ENCODE measurements at places on chromosomes 6 and 20.

DNA sequence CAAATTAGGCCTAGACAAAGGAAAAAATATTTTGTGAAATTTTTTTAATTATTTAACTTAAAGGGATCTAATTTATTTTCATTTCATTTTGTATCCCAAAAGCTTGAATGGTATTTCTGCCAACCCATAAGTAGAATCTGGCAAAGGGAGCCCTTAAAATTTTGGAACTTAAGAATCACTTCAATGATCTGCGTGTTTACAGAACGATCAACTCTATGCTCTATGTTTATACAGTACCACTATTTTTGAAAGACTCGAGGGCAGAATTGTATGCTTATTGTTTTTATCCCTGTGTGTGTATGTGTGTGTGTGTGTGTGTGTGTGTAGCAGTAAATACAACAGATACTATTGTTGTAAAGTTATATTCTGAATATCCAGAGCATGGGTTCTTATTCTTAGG is 39.2 kb downstream of the METTL24 start:
- DNase-seq: no peak

DNA sequence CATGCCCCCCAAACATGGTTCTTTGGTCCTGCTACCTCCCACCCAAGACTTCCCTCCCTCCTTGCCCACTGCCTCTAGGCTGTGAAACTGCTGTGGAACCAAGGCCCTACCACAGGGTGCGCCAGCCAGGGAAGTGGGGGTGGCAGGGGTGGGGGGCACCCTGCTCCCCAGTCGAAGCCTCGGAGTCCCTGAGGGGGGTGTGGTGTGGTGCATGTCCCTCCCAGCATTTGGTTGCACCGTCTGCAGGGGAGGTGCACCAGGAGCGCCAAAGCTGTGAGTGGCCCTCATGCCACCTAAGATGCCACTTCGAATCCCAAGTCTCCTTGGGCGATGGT is 1.8 kb downstream of the RGS19 start:
- no peak for DNase-seq

- peak; percentile 79 for DNase-seq
Observed at GRCh38 chr20:33693741-33694638, 7.8 kb upstream of the E2F1 start.

DNA sequence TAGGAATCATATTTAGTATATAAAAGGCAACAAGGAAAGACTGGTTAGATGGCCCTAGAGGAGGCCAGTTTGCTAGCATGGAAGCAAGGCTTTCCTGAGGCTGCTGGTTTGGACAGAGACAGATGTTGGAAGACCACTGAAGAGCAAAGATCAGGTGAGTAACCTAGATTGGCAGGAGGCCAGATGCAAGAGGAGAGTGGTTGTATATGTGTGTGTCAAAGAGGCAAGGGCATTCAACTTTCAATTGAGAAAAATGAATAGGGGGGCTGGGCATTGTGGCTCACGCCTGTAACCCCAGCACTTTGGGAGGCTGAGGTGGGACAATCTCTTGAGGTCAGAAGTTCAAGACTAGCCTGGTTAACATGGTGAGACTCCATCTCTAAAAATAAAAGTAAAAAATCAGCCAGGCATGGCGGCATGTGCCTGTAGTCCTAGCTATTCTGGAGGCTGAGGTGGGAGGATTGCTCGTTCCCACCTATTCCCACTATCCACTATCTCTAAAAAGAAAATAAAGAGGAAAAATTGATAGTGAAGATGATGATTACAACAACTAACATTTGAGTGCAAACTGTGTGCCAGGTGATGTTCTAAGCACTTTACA is 79.8 kb downstream of the PRDM1 start:
- no peak for DNase-seq

- no peak for DNase-seq
Observed at GRCh38 chr6:109450801-109451200, 4.8 kb downstream of the MICAL1 start.

DNA sequence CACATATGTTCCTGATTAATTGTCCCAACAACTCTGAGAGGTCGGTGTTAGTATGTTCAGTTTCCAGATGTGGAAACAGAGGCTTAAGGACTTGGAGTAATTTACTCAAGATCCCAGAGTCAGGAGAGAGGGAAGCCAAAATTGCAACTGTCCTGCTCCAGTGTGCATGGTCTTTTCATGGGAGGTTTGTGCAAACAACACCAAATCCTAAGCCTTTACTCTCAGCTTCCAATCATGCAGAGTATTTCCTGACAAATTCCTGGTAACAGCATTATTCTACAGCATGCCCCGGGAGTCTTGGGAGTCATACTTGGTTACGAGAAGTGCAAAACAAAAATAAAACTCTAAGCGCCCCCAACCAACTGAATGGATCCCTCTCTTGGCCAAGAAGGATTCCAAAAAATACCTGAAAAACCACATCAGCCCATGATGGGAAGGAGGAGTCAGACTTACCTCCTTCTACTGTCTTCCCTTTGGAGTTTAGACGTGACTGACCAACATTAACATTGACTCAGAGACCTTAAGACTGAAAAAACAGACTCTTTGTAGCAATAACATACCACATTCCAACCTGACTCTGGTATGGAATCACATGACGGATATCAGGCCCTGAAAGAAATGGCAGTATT is 30.8 kb upstream of the PPP1R3G start:
- DNase-seq: no peak

GRCh38 chr6:143642403-143642802 is 35.4 kb upstream of the PHACTR2 start:
- DNase-seq: no peak

GRCh38 chr6:79066330-79066729 is 11.7 kb downstream of the PHIP start:
- no peak for DNase-seq

- DNase-seq: no peak
Observed at GRCh38 chr6:128499079-128499731, 21.2 kb downstream of the PTPRK start.

GRCh38 chr6:92047860-92048259 is 1371.5 kb downstream of the EPHA7 start:
- DNase-seq: no peak

- no peak for DNase-seq
Observed at GRCh38 chr6:2688401-2689064, 62.2 kb downstream of the MYLK4 start.

- no peak for DNase-seq
Observed at GRCh38 chr6:137086031-137086430, 41.3 kb upstream of the IL20RA start.

GRCh38 chr6:111661541-111662061 is 55.9 kb upstream of the TRAF3IP2 start:
- no peak for DNase-seq

GRCh38 chr6:132289756-132290155 is 111.5 kb downstream of the MOXD1 start:
- DNase-seq: no peak

- no peak for DNase-seq
Observed at GRCh38 chr6:14066782-14067406, 50.7 kb upstream of the CD83 start.

GRCh38 chr6:43943099-43943766 is 173.2 kb downstream of the VEGFA start:
- peak; percentile 53 for DNase-seq

- no peak for DNase-seq
Observed at GRCh38 chr20:55158446-55158845, 683.1 kb downstream of the DOK5 start.

GRCh38 chr6:35790683-35791082 is 6.4 kb downstream of the CLPS start:
- no peak for DNase-seq

- DNase-seq: no peak
Observed at GRCh38 chr20:41360831-41361756, 5.5 kb downstream of the EMILIN3 start.

GRCh38 chr6:130959951-130960350 is 103.1 kb downstream of the EPB41L2 start:
- no peak for DNase-seq

GRCh38 chr6:111789598-111789997 is 83.7 kb downstream of the FYN start:
- DNase-seq: no peak

DNA sequence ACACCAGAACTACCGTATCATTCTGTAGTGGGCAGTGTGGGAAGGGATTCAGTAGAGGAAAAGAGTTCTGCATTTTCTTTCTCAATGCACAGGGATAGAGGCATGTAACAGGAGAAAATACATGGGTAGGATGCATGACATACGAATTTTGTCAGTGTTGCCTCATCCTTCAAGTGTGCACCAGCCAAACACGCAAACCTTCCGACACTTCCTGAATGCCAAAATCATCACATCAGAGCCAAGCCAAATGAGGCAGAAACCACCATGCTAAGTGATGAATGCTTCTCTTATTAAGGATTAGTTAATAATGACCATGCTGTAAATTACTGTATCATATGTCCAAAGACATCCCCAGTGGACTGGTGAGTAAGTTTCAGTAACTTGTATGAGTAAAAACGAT is 27.3 kb downstream of the RAMACL start:
- no peak for DNase-seq

DNA sequence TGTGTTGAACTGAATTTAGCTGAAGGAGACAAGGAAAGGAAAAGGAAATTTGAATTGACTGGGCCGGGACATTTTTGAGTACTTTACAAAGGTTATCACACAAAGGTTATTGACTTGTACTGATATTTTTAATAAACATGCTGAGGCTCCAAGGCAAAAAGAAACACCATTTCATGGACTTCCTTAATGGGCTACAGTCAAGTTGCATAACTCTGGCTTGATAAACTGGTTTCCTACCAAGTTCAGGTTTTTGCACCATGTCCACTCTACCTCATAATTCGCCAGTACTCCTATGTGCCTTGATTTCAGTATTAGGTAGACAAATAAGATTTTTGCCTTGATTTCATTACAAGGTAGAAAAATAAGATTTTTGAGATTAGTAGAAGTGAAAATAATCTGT is 65.8 kb upstream of the FUT9 start:
- DNase-seq: no peak

- no peak for DNase-seq
Observed at GRCh38 chr6:35044761-35045421, 96.2 kb downstream of the TCP11 start.

GRCh38 chr6:71463061-71463460 is 174.4 kb downstream of the OGFRL1 start:
- DNase-seq: no peak

DNA sequence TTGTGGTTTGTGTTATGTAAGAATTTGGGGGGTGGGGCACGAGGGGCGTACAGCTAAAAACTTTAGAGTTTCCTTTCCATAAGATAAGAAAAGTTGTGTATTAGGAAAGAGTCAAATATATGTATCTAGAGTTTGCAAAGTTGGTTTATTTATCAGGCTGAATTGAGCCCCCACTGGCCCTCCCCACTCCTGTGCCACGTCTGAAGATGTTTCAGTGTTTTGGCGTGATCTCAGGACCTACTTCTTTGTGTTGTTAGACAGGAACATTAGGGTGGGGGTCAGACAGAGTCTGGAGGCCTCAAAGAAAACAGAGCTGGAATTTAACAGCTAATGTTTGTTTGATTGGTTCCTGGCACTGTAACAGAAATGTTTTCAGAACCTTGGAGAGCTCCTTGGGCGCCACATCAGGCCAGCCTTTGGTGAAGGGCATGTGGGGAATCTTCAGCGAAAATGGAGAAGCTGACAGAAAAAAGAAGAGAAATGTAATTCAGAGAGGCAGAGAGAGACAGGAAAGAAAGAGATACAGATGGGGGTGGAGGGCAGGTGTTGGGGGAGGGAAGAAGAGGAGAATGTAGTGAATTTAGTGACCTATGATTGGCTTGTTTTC is 674 bp downstream of the NRSN1 start:
- DNase-seq: no peak

DNA sequence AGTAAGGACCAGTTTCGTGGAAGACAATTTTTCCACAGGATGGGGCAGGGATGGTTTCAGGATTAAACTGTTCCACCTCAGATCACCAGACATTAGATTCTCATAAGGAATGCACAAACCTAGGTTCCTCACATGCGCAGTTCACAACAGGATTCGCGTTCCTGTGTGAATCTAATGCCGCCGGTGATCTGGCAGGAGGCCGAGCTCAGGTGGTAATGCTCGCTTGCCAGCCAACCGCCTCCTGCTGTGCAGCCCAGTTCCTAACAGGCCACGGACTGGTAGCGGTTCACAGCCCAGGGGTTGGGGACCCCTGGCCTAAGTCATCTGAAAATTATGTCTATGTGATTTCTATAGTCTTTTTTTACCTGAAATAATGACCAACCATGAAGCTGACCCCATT is 217.5 kb downstream of the TMEM200A start:
- no peak for DNase-seq

GRCh38 chr6:97077380-97077779 is 152.9 kb downstream of the KLHL32 start:
- DNase-seq: no peak

DNA sequence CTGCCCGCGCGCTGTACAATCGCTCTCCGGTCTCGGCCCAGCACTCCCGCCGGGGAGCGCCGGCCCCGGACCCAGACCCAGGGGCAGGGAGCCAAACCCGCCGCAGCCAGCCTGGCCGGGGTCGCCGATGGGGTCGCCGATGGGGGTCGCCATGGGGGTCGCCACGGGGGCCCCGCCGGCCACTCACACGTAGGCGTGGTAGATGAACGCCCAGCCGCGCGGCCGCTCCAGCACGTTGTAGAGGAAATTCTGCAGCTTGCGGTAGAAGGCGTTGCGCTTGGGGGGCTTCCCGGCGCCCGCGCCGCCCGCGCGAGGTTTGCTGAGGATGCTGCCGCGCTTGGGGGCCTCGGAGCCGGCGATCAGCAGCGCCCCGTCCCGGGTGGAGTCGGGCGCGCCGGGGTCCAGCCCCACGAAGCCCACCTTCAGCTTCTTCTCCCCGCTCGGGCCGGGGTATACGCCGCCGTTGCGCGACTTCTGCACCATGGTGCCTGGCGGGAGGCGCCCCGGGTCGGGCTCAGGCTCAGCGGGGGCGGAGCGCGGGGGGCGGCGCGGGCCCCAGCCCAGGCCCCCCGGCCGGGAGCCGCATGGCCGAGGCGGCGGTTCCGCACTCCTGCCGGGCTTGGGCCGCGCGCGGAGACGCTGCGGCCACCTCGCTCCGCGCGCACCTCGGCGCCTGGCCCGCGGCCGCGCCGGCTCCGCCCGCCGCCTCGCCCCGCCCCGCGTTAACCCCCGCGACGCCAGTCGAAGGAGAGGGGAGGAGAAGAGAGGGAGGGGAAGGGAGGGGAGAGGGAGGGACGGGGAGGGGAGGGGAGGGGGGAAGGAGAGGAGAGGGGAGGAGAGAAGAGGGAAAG is at the start of gene KCNQ2:
KCNQ2 (minus strand) TSS at position 675 of the 851 bp plus-strand sequence; CDS start at position 483, 192 bp downstream.
- no peak for DNase-seq

- DNase-seq: no peak
Observed at GRCh38 chr6:5514353-5514752, 253.0 kb downstream of the FARS2 start.
